LHCN-M2 (cell line): ENCODE measurements at places on chromosomes 5 and 9. TPM values are rescaled to one million over a fixed set of nuclear protein-coding genes. Genes with fewer than 3 reads are reported as not detected.
A peak's percentile ranks its signal among the peaks of the same experiment; 100 is the strongest.

Gene NHP2
- total RNA-seq, result 404 and 428 TPM in 2 replicates

Gene ARSI
- 6.2 and 11.0 TPM in 2 replicates for total RNA-seq

GRCh38 chr5:43469671-43470391, 13.8 kb downstream of the TMEM267 start:
- no peak for DNase-seq

DNA sequence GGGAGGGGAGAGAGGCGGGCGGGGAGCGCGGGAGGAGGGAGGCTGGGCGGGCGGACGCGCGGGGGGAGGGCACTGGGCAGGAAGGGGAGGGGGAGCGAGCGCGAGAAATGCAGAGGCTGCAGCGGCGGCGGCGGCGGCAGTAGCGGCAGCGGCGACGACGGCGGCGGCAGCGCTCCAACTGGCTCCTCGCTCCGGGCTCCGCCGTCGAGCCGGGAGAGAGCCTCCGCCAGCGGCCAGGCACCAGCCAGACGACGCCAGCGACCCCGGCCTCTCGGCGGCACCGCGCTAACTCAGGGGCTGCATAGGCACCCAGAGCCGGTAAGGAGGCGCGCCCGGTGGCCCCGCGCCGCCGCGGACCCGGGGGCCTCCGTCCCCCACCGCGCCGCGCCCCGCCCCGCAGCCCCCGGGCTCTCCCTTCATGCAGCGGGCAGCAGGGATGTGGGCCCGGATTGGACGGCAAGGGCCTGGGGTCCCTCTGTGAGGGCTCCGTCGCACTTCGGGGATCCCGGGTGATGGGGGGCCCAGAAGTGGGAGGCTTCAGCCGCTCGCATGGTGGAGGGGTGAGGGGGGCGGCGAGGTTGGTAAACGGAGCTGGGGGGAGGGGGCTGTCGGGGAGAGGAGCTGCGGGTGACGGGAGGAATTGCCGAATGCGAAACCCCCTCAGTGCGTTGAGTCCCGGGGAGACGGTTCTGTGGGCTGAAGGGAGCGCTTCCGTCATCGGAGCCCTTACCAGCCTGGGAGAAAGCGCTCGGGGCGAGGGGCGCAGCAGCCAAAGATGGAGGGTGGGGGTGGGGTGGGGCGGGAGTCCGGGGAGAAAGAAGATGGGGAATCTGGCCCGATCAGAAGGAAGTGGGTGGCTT, at the start of gene BASP1:
TSS of gene BASP1 (plus strand) at position 139 of the 860 bp plus-strand sequence. CDS start 57,586 bp downstream, outside the sequence.
- DNase-seq, result peak; percentile 72

DNA sequence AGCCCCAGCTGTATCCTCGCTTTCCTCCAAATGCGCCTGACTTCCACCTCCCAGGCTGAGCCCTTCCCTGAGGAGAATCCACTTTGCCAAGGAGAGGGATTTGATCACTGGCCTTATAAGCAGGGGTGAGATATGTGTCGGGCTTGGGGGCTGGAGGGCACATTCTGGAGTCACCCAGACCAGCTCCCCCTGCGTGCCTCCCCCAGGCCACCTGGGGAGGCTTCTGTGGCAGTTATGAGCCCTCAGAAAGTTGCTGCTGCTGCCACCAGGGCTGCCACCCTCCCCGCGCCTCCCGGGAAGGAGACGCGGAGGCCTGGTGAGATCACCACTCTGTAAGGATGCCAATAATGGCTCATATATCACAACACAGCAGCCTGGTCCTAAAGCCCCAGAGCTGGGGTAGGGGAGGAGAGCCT, 211.5 kb downstream of the PAPPA start:
- peak; percentile 59 for DNase-seq

GRCh38 chr5:180330810-180331646, 22.1 kb downstream of the GFPT2 start:
- DNase-seq, result peak; percentile 99

DNA sequence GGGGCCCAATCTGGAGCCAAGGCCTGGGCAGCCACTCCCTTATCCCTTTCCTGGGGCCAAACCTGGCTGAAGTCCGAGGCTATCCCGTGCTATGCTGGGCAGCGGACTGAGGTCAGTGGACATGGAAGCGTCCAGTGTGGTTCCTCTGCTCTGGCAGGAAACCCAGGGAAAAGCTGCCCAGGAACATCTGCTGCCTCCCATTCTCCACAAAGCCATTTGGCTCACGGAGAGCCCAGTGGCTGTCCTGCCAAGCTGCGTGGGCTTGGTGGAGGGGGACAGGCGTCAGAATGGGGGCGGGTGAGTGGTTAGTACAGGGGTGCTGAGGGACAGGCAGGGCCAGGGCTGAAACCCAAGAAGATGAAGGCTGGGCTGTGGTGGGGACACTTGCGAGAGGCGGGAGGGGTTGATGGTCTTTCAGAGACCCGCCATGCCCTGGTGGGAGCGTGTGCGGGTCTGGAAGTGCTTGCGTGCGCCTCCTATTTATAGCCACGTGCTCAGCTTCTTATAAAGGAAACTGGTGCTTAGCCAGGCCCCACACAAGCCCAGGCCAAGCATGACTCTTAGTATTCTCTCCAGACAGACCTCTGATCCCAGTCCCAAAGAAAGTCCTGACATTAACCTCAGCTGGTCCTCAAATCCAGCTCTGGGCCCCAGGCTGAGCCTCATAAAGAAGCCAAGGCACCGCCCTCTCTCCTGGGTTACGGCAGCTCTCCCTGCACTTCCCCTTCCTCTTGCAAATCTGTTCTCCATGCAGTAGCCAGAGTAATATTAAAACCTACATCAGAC, 9.4 kb upstream of the SLC6A7 start:
- DNase-seq, result no peak

DNA sequence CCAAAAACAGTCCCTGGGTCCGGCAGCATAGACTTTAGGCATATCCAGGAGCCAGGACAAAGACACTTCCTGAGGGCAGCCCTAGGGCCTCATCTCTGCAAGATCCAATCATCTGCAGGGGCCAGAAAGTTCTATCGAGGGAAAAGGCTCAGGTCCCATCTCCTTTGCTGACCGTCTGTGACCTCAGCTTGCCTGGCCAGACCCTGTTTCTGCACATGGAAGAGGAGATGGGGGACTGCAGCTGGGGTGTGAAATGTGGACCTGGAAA, 51.0 kb upstream of the FCN1 start:
- DNase-seq, result no peak

GRCh38 chr5:80870442-80870841, 89.7 kb upstream of the RASGRF2 start:
- no peak for DNase-seq

Gene SCGB3A1
- total RNA-seq, result not detected in 2 replicates

GRCh38 chr5:88661806-88662207, 221.2 kb downstream of the MEF2C start:
- no peak for DNase-seq

DNA sequence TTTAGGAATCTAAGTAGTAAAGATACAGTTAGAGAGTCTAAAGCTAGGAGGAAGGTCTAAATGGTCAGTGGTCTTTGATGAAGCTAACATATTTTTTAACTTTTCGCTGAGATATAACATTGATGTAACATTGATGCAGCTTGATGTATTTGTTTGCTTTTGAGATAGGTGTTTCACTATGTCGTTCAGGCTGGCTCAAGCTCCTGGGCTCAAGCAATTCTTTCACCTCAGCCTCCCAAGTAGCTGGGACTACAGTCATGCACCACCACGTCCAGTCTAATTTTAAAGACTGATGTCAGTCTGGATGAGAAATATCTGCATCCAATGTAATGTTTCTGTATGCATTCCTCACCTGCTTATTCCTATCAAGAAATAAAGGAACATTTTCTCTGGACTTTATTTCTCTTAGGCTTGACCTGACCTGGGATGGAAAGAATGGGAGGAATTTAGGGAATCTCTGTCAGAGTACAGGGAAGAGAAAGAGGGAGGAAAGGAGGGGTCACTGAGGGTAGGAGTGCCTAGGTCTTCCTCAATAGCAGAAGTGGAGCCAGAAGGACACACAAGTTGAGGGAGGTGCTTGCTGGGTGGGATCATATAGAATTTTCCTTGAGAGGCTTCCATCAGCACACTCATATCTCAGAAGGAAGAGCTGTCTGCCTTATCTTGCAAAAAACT, 101.5 kb upstream of the GPBP1 start:
- no peak for DNase-seq

Gene TICAM2
- total RNA-seq, result 7.5 and 9.1 TPM in 2 replicates

DNA sequence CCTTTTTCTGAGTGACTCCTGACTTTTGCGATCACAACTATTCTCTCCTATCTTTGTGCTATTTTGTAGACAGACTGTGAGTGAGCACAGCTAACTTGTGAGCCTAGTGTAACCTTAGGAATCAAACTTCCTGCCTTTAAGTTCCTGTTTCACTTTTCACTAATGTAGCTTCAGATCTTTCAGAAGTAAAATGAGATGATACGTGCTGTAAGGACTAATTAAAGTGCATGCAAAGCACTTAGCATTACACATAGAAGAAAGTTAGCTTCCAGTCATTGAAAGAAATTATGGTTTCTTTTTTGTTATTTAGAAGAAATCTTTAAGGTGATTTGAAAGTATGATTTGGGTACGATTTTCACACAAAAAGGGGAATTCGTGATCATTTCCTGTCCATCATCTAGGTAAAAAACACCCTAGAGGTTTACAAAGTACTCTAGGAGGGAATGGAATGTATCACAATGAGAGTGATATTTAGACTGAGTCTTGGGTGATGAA, 122.7 kb downstream of the ST8SIA4 start:
- DNase-seq, result no peak
